ENCODE measurements at places on chromosomes 12 and 14. TPM values are rescaled to one million over a fixed set of nuclear protein-coding genes. Genes with fewer than 3 reads are reported as not detected.

LETMD1 gene
- total RNA-seq, result 43.4 TPM

RD3L gene
- not detected for total RNA-seq

BRMS1L gene
- total RNA-seq, result 5.2 TPM

TTC9 gene
- total RNA-seq, result 5.3 TPM

PRH1 gene
- 11.9 TPM for total RNA-seq

COX8C gene
- total RNA-seq, result not detected

SRRM4 gene
- not detected for total RNA-seq

CIROP gene
- total RNA-seq, result 0.06 TPM

DAO gene
- not detected for total RNA-seq

CD27 gene
- total RNA-seq, result 0.12 TPM

CHD8 gene
- 51.1 TPM for total RNA-seq

HOXC11 gene
- total RNA-seq, result not detected

DNAI7 gene
- 0.37 TPM for total RNA-seq

PKP2 gene
- total RNA-seq, result 0.06 TPM

PHETA1 gene
- total RNA-seq, result 4.7 TPM

SLC8B1 gene
- 7.3 TPM for total RNA-seq

OAS3 gene
- 5.0 TPM for total RNA-seq

RERG gene
- 0.12 TPM for total RNA-seq

GSKIP gene
- total RNA-seq, result 20.3 TPM
